Activated T-cell treated with anti-CD3 and anti-CD28 coated beads, Interleukin-2, amount 50 U/mL, for 4 hours (primary cell): ENCODE measurements at places on chromosomes 1 and 21. TPM values are rescaled to one million over a fixed set of nuclear protein-coding genes. Genes with fewer than 3 reads are reported as not detected.

Gene ATP1B1
- 10.8 TPM for total RNA-seq

Gene EPHA2
- total RNA-seq: 0.33 TPM

Gene ZNF124
- 16.6 TPM for total RNA-seq

Gene B4GALT2
- 32.1 TPM for total RNA-seq

Gene CGN
- 0.68 TPM for total RNA-seq

Gene RSPH1
- not detected for total RNA-seq

Gene AMY2A
- not detected for total RNA-seq

Gene FNDC5
- total RNA-seq: not detected

Gene LRRC53
- total RNA-seq: not detected

Gene PDC
- not detected for total RNA-seq

Gene DMBX1
- total RNA-seq: not detected

Gene TNFRSF14
- total RNA-seq: 164 TPM

Gene CASQ1
- total RNA-seq: not detected

Gene GNAT2
- 0.24 TPM for total RNA-seq

Gene GPR3
- 2.7 TPM for total RNA-seq

Gene ZSCAN20
- 3.7 TPM for total RNA-seq

Gene LRRN2
- not detected for total RNA-seq

Gene CYYR1
- total RNA-seq: 0.08 TPM

Gene KLHL17
- total RNA-seq: 34.3 TPM

Gene ETNK2
- total RNA-seq: 0.79 TPM
